ENCODE measurements at places on chromosomes 13 and 19.
A peak's percentile ranks its signal among the peaks of the same experiment; 100 is the strongest.

DNA sequence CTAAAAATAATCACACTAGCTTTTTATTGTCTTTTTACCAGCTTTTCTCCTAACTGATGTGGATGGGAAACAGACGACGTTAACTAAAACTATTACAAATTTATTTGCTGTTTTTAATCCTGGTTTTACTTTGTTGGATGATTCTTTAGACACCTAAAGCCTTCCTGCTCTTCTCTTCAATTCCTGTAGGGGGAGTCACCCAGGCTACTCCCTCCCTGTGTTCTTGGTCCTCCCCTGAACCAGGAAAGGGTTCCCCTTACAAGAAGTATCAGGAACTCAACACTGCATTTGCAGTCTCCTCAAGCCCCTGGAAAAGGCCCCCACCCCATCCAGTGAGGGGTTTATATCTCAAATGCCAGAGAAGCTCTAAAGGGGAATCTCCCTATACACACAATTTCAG lies 206.1 kb downstream of the SUCLA2 start:
- no peak for DNase-seq

DNA sequence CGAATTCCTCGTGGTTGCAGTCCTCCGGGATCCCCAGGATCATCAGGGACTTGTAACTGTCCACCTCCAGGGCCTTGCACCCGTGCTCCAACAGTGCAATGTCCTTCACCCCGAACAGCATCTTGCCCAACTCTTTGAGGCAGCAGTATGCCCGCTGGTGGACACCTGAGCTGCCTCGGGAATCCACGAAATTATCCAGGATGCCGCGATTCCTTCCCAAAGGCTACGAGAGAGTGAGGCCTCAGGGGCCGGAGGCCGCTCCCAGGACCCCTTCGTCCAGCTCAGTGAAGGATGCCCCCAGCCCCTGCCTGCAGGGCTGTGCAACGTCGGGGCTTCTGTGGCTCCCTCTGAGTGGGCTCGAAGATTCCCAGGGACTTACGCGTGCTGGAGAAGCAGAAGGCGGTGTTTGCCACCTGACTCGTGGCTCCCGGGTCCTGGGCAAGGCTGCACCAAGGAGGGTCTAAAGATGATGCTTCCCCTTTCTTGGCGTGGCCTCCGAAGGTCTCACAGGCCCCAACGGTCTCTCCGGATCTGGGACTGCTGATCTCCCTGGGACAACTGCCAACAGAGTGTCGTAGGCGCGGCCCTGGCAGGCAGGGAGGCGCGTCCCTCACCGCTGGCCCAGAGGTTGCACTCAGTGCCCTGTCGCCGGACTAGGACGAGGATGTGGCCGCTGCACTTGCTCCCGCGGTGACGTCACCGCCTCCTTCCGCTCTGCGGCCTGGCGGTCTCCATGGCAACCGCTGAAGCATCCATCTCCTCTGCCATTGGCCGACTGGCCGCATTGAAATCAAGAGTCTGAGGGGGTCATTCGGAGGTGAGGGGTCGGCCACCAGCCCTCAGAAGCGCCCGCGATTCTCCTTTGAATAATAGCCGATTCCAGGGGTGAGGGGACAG lies at the start of gene PNMA8C:
PNMA8C (minus strand) TSS at position 698 of the 897 bp plus-strand sequence; CDS start at position 121, 577 bp downstream.
- peak; percentile 52 for DNase-seq

GRCh38 chr19:52520013-52520412 lies 7.5 kb upstream of the ZNF808 start:
- DNase-seq = no peak

GRCh38 chr19:3183721-3184641 lies 1.7 kb upstream of the NCLN start:
- DNase-seq = no peak

DNA sequence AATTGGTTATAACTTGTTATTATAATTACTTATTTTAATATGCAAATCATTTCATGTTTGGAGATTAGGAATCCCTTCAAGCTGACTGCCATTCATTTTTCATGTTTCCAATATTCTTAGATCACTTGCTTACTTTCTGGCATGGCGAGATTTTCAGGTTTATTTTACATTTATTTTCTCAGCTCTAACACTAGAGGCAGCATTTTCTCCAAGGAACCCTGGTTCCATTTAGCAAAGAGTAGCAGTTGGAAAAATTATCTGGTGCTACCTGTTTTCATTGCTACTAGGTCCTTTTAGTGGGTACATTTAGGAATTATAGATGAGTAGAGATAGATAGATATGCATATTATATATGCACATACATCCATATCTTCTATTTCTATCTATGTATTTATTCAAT lies 90.9 kb upstream of the TRPC4 start:
- no peak for DNase-seq

- no peak for DNase-seq
Measured at GRCh38 chr13:111315347-111315995, 5.0 kb upstream of the TEX29 start.

DNA sequence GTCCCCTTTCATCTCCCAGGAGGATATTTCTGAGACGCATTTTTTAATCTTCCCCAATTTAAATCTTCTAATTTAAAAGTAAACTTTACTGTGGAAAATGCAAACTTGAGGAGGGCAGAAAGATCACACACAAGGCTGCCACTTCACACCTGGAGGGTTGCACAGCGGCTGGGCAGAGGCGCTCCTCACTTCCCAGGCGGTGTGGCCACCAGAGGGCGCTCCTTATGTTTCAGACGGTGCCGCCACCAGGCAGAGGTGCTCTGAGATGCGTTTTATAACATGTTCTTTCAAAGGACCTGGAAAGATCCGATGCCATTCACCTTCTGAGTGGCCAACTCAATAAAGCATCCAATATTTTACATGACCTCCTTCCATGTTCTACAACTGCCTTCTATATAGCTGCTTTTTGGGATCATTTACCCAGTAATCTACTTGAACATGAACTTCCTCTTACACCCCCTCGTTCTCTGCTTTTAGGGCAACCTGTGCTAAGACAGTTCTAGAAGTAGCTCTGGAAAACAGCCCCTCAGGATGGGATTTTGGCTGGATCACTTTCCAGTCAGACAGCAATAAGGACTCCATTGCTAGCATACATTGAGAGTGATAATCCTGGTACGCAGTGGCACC lies 14.8 kb upstream of the MTUS2 start:
- DNase-seq = peak; percentile 68

DNA sequence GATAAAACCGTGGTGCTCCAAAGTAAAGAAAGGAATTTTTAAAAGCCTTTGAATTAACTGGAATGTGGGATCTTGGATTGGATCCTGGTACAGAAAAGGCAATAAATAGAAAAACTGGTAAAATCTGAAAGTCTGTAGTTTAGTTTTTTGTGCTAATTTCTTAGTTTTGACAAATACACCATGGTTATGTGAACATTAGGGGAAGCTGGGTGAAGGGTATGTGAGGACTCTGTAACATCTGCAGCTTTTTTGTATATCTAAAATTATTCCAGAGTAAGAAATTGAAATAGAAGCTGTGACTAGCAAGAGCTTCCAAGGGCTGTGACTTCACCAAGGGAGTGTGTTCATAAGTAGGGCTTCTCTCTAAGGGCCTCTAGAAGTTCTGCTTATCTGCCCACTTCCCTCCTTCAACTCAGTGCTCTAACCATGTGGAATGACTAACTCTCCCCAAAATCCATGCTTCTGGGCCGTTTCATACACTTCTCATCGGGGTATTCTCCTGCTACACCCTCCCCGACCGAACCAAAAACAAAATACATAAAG lies 26.5 kb downstream of the ARHGAP35 start:
- DNase-seq = no peak

DNA sequence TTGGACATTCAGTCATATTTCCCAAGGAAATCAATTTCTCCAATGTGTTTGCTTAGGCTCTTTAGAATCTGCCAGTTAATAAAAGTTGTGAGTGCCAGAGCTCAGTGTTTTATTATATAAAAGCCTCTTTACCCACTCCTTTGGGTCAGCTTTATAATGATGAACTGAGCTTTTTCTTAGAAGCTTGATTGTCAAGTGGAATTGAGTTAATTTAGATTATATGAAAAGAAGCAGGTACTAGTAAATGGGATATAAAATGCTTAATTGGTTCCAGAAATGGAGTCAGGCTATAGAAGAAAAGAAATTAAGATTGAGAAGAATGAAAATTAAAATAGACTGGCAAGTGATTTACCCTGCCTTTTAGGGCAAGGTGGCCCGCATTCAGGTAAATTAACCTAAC lies 363.2 kb downstream of the SLITRK6 start:
- DNase-seq = no peak

- no peak for DNase-seq
Measured at GRCh38 chr19:16124953-16125352, 13.3 kb downstream of the RAB8A start.

- no peak for DNase-seq
Measured at GRCh38 chr19:42378225-42379215, 11.6 kb downstream of the CNFN start.

DNA sequence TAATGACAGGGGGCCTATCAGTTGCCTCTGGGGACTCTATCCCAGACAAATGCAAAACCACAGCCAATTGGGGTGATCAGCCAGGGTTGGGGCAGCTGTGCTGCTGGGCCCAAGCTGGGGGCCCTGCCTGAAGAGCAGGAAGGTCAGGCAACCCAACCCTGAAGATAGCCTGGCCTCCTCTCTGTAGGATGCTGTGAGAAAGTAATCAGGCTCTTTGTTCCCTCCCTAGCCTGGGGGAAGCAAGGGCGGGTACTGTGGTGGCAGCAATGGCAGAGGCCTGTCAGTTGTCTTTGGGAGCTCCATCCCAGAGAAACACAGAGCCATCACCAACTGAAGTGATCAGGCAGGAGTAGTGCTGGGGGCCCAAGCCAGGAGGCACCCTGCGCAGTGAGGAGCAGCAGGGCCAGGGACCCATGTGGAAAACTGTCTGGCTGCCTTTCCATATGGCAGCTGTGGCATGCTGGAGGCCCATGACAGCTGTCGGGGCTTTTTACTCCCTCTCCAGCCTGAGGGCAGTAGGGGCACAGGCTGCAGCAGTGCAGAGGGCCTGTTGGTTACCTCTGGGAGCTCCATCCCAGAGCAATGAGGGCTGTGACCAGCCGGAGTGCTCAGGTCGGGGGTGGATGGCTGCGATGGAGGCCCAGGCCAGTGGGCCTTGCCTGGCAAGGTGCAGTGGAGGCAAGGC lies 73.6 kb upstream of the ATP12A start:
- DNase-seq = no peak

DNA sequence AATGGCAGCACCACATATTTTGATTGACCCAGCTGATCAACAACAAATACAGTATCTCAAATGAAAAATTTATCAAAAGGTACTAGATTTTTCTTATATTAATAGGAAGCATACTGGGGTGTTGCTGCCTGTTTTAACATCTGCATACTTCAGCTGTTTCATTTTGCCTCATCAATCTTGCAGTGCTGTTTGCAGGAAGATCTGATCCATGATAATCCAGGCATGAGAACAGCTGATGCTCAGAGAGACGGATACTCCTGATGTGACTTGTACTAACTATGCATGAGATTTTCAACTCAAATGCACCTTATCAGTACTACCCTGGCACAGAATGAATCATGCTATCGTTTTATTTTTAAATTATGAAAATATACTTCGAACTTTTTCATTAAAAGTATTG lies 2136.8 kb downstream of the PCDH9 start:
- no peak for DNase-seq

DNA sequence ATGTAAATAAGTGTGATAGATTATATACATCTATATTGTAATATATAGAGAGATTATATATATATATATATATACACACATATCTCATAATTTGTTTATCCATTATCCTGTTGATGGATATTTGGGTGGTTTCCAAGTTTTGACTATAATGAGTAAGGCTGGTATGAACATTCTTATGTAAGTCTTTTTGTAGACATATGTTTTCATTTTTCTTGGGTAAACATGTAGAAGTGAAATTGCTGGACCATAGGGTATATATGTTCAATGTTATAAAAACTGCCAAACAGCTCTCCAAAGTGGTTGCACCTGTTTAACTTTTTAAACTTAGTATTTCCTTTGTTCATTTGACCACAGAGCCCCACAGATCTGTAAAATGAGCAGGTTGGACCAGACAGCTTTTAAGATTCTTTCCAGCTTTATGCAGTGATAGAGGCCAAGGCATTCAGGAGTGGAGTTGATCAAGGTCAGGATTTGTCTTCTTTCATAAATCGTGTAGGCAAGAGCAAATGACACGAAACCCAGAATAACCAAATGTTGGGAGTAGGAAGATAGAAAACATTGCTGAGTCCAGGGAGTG lies 21.7 kb upstream of the KATNAL1 start:
- DNase-seq = no peak

DNA sequence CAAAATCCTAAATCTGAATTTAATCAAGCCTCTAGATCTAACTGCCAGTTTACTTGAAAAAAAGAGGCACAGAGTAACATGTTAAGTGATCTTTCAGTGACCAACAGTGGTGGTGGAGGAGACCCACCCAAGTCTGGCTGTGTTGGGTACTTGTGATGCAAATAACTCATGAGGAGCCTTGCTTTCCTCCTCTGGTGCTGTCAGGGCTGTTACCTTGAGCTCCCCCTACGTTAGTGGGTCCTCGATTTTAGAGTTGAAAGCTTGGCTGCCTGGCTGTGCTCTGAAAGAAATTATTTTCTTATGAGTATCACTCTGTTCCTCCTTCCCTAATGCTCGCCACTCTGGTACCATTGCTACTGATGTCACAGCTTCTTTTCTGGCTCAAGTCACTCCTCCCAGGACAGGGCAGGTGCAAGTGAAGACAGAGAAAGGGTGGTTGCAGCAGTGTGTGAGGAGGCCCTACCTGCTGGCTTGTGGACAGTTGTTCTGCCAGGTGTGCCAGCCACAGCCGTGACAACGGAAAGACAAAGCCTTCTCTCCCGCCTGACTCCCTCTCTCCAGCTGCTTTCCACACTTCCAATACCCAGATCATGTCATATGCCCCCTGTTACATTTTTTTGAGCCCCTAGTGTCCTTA lies 6.5 kb upstream of the SUPT20H start:
- no peak for DNase-seq

DNA sequence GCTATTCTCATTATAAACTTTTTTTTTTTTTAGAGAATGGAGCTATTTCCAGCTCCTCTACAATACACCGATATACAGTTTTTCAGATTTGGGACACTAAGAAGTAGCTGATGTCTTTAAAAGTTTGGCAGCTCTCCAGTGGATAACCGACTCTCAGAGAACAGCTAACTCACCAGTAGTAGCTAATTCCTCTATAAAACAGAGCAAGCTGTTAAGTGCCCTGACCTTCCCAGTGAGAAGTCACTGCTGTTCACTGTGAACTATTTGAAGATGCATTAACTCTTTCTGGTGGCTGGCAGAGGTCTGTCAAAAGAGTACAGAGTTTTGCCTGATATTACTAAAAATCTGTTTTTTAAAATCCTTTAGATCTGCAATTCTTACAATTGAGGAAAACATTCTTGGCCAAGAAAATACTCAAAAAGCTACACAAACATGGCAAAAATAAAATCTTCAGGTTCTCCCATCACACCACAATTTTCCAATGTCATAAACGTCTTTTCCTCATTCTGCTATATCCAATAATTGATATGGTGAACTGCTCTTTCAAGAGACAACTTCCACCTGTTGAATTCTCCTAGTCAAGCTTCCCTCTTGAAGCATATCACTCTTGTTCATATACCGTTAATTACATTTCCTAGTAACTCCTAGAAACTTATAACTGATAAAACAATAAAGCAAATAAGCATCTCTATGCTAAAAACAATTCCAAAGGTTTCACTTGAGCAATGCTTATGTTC lies 44.2 kb downstream of the TBC1D4 start:
- no peak for DNase-seq

Measured in activated CD4-positive, alpha-beta T cell treated with anti-CD3 and anti-CD28 coated beads, Interleukin-2, amount 50 U/mL, for 48 hours (primary cell).